ENCODE measurements at places on chromosomes 6 and 20.
A peak's percentile ranks its signal among the peaks of the same experiment; 100 is the strongest.

- no peak overlapping the region for H3K4me3 ChIP-seq
- H3K4me1 ChIP-seq = no peaks in the 10 kb centered on the region
- H3K27me3 ChIP-seq = no peaks in the 10 kb centered on the region
- no peak overlapping the region for H3K27ac ChIP-seq
- no peaks in the 10 kb centered on the region for H3K36me3 ChIP-seq
Measured at GRCh38 chr6:5343998-5344397, 82.7 kb downstream of the FARS2 start.

- H3K27ac ChIP-seq = no peak overlapping the region
- DNase-seq = no peak
- no peaks in the 10 kb centered on the region for H3K36me3 ChIP-seq
- H3K4me3 ChIP-seq = no peak overlapping the region
- H3K27me3 ChIP-seq = no peaks in the 10 kb centered on the region
- H3K4me1 ChIP-seq = no peaks in the 10 kb centered on the region
Measured at GRCh38 chr20:16066571-16066970, 506.7 kb downstream of the KIF16B start.

DNA sequence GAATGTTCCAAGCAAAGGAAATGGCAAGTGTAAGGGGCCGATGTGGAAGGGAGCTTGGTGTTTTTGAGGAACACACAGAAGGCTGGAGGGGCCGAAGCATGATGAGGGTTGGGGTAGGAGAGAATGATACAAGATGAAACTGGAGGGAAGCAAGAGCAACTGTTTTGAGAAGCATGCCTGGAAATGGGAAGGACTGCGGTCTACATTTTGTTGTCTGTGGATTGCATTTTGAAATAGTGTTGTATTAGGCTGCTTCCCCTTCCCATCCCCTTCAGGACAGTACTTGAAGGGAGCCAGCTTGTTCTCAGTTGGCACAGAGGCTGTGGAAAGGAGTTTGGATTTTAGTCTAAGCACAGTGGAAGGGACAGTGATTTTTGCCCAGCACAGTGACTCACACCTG is 2.2 kb downstream of the TM9SF4 start:
- no peaks in the 10 kb centered on the region for H3K36me3 ChIP-seq
- H3K4me1 ChIP-seq = peaks cover 14% of the 10 kb centered on the region
- no peak for DNase-seq
- H3K27me3 ChIP-seq = no peaks in the 10 kb centered on the region

DNA sequence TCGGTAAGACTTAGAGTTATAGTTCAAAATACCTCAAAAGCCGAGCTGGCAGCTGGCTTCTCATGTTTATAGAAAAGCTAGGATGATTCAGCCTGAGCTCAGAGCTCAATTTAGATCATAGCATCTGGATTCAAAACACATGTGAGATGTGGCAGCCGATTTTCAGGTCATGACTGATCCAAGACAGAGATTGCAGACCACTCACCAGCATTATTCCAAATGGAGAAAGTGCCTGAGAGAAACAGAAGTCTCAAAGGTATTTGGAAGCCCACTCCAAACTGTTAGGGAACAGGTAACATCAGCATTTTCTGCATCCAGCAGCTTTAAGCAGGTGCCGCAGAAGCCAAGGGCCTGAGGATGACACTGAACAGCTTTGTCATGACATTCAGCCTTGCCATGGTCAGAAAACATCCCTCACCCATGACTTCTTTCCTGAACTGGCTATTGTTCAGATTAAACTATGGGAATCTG is 102.2 kb downstream of the BACH2 start:
- DNase-seq = no peak
- H3K36me3 ChIP-seq = peaks cover 8% of the 10 kb centered on the region
- peaks cover 52% of the 10 kb centered on the region for H3K4me1 ChIP-seq
- H3K27ac ChIP-seq = no peak overlapping the region
- no peak overlapping the region for H3K4me3 ChIP-seq
- H3K27me3 ChIP-seq = no peaks in the 10 kb centered on the region

GRCh38 chr6:20717743-20718142 is 183.5 kb downstream of the CDKAL1 start:
- DNase-seq = no peak
- no peaks in the 10 kb centered on the region for H3K36me3 ChIP-seq
- H3K4me3 ChIP-seq = no peak overlapping the region
- no peaks in the 10 kb centered on the region for H3K27me3 ChIP-seq

GRCh38 chr6:75932067-75932466 is 140.4 kb downstream of the IMPG1 start:
- H3K27ac ChIP-seq = no peak overlapping the region
- H3K27me3 ChIP-seq = no peaks in the 10 kb centered on the region
- H3K36me3 ChIP-seq = no peaks in the 10 kb centered on the region
- DNase-seq = no peak
- no peak overlapping the region for H3K4me3 ChIP-seq

- no peaks in the 10 kb centered on the region for H3K27me3 ChIP-seq
- no peak for DNase-seq
- H3K4me1 ChIP-seq = peaks cover 63% of the 10 kb centered on the region
- no peak overlapping the region for H3K4me3 ChIP-seq
Measured at GRCh38 chr20:51420111-51420510, 122.4 kb downstream of the NFATC2 start.

DNA sequence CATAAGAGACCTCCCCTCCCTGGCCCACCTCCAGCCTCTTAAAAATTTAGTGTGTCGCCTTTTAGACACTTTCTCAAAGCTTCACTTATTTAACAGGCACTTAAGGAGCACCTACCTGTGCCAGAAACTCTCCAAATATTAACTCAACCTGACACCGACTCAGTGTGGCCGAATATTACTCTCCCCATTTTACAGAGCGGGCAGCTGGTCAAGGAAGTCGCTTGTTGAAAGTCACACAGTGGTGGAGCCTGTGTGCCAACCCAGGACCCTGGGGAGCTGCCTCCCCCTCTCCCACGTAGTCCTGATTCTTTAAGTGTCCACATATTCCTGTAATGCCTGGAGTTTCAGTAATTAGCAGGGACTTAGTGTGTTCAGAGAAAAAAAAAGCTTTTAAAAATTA is 1.0 kb upstream of the PMEPA1 start:
- peaks cover 9% of the 10 kb centered on the region for H3K27me3 ChIP-seq
- H3K4me1 ChIP-seq = peaks cover 16% of the 10 kb centered on the region
- H3K4me3 ChIP-seq = peak overlapping the region; percentile 84
- no peaks in the 10 kb centered on the region for H3K36me3 ChIP-seq

All from CD8-positive, alpha-beta memory T cell (primary cell).